ENCODE measurements at places on chromosomes 4 and X. TPM values are rescaled to one million over a fixed set of nuclear protein-coding genes. Genes with fewer than 3 reads are reported as not detected.

The ZNF141 gene
- 28.6 TPM for total RNA-seq

The TEX13D gene
- not detected for total RNA-seq

- no peak for DNase-seq
These were observed 441.9 kb downstream of the FSTL5 start for GRCh38 chr4:161721947-161722346.

The DCLK2 gene
- total RNA-seq: 0.56 TPM

GRCh38 chr4:186657764-186658163, 65.9 kb downstream of the FAT1 start:
- DNase-seq: no peak

- peak; percentile 25 for DNase-seq
These were observed 2.2 kb upstream of the CFI start for GRCh38 chr4:109803924-109804571.

GRCh38 chrX:134645936-134646543, 12.2 kb downstream of the PLAC1 start:
- DNase-seq: no peak

DNA sequence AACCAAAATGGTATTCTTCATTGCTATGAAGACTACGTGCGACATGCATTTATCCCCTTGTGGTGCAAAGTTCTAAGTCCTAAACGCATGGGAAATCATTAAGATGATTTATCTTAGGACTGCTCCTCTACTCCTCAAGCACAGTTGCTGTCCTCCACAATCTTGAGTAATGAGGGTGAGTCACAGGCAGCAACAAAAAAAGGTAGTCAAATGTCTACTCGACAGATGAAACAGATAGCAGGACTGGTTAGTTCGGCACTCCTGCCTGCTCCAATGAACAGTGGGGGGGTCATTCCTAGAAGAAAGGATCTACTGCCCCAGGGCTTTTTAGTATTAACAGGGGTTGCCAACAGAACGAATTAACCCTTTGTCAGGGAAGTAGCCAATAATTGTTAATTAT, 233.7 kb upstream of the FGF13 start:
- DNase-seq: no peak

GRCh38 chr4:183426507-183426906, 17.9 kb upstream of the CDKN2AIP start:
- DNase-seq: no peak

- DNase-seq: no peak
These were observed 19.6 kb downstream of the ZNF330 start for GRCh38 chr4:141240259-141240658.

DNA sequence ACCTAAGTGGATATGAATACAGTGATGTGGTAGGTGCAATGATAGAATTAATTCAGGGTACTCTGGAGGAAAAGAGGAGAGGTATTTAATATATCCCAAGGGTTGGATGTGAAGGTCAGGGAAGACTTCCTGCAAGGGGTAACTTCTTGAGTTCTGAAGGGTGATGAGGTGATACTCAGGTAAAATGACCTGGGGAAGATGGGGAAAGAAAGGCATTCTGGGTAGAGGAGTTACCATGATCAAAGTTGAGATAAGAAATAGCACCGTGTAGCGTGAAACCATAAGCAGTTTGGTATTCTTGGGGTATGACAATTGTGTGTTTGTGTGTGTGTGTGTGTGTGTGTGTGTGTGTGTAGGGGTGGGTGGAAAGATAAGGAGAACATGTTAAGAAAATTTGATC, 270.4 kb upstream of the LCORL start:
- DNase-seq: no peak

DNA sequence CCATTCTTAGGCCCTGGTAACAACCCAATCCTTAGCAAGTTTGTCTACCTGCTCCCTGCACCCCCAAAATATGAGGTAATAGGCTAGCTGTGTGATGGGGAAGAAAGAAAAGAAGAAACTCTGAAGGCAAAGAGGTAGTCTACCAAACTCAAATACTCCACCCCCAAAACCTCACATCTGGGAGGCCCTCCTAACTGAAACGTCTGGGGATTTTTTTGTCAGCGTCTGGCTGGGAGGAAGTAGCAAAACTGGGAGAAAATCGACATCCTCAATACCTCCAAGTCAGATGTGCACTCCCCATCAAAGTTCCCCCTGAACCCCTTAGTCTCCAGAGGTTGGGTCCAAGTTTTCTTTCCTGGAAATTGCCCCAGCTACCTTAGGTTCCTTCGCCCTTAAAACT, 1.0 kb downstream of the LAMP2 start:
- no peak for DNase-seq

- DNase-seq: no peak
These were observed 58.0 kb downstream of the FGF16 start for GRCh38 chrX:77505227-77505626.

DNA sequence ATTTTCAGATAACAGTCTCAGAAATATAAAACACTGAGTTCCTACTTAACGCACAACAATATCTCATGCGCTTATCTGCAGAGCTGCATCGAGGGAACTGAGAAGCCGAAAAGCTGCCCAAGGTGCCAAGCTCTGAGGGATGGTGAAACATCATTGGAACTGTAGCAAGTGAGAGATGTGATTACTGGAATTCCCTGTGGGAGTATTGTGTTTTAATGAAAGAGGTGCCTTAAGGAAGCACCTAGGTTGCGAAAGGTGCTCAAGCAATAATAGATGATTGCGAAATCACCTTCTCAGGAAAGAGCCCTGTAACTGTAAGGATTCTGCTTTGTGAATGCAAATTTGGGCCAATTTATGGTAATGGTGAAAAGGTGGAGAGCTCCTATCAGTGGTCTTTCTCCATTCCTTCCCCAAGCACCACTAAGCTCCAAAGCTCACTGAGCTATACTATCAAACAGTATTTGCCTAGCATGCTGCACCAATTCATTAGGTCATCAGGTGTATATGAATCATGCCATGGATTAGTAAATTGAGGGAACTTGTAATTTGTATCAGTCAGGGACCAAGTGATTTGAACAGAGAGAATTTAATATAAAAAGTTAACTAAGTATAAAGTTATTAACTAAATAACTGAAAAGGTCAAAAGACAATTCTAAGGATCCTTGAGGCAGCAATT, 59.0 kb upstream of the ATP8A1 start:
- no peak for DNase-seq

The ZNF674 gene
- 2.1 TPM for total RNA-seq

GRCh38 chr4:78661921-78662521, 110.5 kb downstream of the ANXA3 start:
- no peak for DNase-seq

The CTAG2 gene
- total RNA-seq: not detected

DNA sequence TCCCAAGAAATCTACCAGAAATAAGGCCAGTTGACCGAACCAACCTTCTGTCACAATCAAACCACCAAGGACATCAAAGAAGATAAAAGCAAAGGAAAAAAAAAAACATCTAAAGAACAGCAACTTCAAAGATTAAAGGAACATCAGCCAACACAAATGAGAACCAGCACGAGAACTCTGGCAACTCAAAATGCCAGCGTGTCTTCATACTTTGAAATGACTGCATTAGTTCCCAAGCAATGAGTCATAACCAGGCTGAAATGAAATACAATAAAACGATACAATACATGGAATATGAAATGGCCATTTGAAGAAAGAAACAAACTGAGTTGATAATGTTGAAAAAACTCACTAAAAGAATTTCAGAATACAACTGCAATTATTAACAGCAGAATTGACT, 611.6 kb upstream of the GRIA3 start:
- no peak for DNase-seq

GRCh38 chr4:90951037-90951436, 823.8 kb downstream of the CCSER1 start:
- DNase-seq: no peak

- DNase-seq: no peak
These were observed 8.0 kb downstream of the MAN2B2 start for GRCh38 chr4:6582889-6583490.

DNA sequence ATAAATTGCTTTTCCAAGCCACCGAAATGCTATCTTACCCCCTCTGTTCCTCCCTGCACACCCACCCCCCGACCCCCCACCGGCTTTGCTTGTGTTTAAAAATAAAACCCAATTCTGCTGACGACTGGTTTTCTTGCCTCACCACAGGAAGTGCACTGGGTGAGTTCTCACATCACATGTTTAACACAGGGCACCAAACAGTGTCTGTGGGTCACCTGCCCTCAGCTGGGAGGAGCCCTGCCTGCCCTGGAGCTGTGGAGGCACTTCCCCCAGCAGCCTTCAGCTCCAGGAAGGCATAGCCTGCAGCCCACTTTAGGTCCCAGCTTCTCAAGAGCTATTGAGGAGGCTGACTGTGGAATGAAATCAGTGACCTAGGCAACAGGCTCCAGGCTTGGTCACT, 8.8 kb downstream of the TMEM255A start:
- DNase-seq: peak; percentile 16

DNA sequence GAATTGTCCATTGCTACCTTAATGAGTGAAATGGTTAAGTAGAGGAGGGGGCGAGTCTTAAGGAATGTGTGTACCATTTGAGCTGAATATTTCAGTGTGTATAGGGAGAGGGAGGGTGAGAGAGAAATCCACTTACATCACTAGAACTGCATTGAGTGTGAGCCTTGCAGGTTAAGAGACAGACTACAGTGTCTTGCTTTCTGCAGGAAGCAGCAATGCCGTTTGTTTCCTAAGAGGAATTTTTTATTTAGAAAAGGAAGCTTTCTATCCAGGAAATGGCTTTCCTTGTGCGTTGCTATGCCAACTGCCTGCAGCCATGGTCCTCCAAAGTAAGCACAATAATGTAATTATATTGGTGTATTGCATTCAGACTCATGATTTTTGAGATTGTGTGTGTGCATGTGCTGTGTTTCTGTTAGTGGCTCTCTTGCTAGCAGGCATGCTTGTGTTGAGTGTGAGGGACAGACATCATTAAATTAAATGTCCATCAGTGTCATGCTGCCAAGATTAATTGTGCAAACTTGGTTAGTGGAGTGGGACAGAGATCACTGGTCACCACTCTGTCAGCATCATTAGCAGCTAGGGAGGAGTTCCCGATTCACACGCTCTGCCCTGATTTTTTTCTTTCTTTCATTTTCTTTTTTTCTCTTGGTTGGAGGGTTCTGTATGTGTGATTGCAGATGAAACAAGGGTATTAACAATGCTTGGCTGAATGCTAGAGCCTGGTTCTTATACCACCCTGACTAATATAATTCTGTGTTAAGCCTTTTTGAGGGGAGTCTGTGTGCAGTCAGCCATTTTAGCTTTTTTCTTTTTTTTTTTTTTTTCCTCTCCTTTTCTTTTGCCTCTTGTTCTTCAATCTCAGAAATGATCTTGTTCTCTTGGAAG, 164.3 kb downstream of the RAPGEF2 start:
- no peak for DNase-seq

DNA sequence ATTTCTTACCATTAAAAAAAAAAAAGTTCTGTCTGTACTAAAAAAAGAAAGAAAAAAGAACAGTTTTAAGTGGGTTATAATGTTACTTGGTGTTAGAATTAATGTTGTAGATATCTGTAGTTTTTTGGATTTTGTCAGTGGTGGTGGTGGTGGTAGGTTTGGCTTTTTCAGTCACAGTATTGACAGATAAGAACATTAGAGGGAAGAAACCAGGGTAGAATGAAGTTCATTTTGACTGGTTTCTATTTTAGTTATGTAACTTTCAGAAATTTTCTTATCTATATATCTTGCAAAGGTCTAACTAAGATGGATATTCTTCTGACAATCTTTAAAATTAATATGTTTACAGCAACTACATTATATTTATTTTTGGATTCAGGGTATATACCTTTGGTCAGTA, 105.4 kb downstream of the FBXW7 start:
- DNase-seq: no peak

DNA sequence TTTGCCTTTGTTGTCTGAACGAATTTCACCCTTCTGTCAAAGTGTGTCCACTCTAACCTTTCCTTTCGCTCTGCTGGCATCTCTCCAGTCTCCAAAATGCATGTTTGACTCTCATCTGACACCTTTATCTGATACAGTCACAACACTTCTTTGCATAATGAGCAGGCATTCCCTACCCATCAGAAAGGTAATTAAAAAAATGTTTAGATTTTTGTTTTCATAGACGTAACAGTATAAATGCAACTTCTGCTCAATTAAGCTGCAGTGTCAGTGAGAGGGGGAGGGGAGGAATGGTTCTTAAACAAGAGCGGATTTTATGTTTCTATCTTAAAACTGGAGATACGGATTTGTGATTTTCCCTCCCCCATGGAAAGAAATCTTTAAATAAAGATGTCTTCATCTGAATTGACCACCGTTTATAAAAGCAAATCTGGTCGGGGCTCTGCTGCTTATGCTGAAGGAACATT, 70.2 kb downstream of the CXXC4 start:
- no peak for DNase-seq

GRCh38 chrX:107677501-107677901, 49.2 kb downstream of the PRPS1 start:
- no peak for DNase-seq

DNA sequence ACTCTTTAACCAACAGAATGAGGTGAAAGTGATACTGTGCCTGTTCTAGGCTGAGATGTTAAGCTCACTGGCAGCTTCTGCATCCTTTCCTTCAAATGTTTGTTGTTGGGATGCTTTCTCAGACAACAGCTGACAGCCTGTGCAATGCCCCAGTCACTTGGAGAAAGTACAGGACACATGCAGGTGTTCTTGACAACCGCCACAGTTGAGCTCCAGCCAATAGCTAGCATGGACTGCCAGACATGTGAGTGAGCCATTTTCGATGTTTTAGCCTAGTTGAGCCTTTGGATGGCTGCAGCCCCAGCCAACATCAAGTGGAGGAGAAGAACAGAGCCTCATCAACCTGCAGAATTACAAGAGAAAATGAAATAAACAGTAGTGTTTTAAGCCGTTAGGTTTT, 94.1 kb upstream of the PPP3CA start:
- no peak for DNase-seq

DNA sequence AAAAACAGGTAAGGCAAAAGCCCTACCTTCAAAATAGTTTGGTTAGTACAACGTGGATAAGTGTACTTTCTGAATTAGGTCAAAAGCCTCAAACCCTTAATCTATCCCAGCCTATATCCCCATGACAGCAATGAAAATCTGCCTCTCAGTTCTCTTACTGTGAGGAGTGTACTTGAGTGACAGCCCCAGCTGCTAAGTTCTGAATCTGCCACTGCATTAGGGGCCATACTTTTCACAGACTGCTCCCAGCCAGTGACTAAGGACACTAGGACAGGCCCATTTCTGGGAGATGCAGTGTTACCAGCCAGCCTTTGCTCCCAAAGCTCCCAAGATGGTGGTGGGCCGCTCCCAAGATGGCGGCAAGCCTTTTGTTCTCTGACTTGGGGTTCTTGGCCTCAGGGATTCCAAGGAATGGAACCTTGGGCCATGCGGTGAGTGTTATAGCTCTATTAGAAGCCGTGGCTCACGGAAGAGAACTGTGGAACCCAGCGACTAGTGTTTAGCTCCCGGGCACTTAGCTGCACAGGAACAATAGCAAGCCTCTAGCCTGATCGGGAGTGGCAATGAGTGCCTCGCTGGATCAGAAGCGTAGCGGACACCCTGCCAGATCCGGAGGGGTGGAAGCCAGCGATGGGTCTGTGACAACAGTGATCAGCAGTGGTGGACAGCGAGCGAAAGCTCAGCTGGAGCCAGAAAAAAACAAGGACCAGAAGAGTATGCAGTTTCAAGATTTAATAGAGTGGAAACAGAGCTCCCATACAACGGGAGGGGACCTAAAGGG, 175.6 kb upstream of the NRK start:
- DNase-seq: no peak

GRCh38 chrX:111167334-111167733, 71.3 kb downstream of the PAK3 start:
- DNase-seq: no peak

The NOX1 gene
- not detected for total RNA-seq

The CPLX1 gene
- total RNA-seq: 1.9 TPM

GRCh38 chrX:111519215-111519614, 7.8 kb downstream of the SERTM2 start:
- no peak for DNase-seq

- peak; percentile 27 for DNase-seq
These were observed 7.2 kb downstream of the PGAM4 start for GRCh38 chrX:77962068-77962902.

The HGFAC gene
- not detected for total RNA-seq

Measured in naive thymus-derived CD4-positive, alpha-beta T cell (primary cell).